ENCODE measurements at places on chromosomes 7 and 10.

GRCh38 chr10:86087716-86088115 lies 278.9 kb downstream of the GRID1 start:
- DNase-seq = no peak

GRCh38 chr7:4683884-4684565 lies 1.9 kb downstream of the FOXK1 start:
- peak; percentile 71 for DNase-seq

- no peak for DNase-seq
Observed at GRCh38 chr7:142263598-142264380, 5.9 kb upstream of the PRSS58 start.

- no peak for DNase-seq
Observed at GRCh38 chr10:27646194-27646593, 99.4 kb downstream of the MKX start.

GRCh38 chr7:44259547-44260457 lies 59.0 kb downstream of the YKT6 start:
- DNase-seq = peak; percentile 39

- no peak for DNase-seq
Observed at GRCh38 chr10:21995557-21995956, 8.0 kb downstream of the DNAJC1 start.

DNA sequence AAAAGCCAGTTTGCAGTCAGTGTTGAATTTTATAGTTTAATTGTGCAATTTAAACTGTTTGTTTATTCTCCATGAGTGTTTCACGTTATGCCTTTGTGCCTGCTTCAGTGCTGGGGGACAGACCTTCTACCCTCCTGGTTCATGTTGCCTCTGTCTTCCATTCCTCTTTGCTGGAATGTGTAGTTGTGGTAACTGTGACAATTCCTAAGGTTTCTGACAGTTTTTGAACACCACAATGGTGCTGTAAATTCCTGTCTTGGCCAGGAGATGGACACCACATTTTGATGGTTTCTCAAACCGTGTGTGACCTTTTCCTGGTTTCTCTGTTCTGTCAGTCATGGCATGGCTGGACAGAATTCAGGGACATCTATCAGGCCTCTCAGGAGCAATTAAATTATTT lies 201.7 kb downstream of the BICC1 start:
- no peak for DNase-seq

DNA sequence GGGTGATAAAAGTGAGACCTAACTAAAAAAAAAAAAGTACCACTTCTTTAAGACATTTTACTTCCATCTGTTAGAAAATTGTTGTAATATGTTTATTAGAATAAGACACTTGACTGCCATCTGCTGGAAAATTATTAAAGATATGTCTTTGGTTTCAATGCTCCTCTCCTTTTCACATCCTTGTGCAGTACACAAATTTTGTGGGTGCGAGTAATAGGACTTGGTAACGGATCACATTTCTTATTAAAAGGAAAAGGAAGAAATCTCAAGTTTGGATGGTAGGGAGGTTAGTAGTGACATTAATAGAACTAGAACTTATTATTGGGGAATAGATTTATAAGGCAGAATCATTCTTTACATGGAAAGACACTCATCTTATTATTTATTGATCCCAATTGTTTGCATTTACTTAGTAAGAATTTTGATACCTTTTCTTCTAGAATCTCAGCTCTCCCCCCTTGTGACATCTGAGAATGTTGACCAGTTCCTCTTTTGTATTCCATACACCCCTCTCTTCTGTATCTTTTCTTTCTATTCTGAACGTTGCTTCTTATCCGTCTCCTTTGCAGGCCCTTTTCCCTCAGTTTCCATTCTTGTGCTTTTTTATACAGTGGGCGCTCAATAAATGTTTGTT lies 43.0 kb upstream of the RPA3 start:
- no peak for DNase-seq

DNA sequence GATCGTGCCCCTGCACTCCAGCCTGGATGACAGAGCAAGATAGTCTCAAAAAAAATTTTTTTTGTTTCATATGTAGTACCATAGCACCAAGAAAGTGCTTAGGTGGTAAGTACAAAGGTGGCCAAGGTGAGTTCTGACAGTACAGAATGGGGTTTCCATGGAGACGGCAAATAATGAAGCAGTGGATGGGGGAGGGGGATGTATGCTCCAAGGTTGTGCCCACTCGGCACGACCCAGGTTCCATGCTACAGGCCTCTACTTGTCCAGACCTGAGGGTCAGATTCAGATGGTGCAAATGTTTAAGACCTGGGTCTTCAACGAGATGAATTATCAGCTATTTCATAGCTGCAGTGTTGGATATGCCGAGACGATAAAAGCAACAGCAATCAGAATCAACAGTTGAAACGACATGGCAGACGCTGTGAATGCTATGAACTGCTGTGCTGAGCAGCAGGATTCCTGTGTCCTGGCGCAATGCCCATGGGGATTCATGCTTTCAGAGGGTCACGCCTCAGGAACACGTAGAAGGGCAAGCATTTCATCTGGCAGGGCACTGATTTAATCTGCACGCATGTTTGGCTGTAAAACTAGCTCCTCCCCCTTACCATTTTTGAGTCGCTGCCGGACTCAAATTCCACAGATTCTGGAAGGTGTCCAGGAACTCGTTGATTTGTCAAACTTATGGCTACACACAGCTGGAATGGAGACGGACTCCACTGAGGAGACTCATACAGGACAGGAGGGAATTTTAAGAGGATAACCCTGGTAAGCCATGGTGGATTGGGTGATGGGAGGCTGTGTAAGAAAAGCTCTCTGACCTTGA lies 256.5 kb downstream of the FRMD4A start:
- peak; percentile 99 for DNase-seq

- DNase-seq = no peak
Observed at GRCh38 chr7:93228302-93228701, 2.0 kb upstream of the HEPACAM2 start.

DNA sequence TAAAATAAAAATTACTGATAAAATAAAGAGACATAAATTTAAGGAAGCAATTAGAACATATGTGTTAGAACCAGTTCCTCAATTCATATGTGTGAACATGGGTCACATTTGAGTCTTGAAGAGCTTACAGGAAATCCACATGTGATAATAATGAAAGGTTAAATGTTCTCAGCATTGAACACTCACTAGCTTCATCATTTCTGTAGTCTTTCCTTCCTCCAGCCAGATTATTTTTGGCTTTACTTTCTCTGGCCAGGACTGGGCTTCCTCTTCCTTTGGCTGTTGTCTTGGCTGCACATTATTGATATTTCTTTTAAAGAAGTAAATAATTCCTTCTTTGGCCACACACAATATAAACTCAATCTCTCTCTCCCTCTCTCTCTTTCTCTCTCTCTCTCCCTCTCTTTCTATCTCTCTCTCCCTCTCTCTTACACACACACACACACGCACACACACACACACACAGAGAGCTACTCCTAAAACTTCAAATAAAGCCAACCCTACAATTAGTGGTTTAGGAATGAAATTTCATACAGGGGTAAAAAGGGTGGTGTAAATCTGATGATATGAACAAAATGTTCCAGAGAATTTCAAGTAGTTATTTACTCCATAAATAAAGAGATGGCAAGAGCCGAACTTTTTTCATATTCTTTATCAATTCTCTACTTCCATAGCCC lies 171.2 kb downstream of the REEP3 start:
- no peak for DNase-seq

DNA sequence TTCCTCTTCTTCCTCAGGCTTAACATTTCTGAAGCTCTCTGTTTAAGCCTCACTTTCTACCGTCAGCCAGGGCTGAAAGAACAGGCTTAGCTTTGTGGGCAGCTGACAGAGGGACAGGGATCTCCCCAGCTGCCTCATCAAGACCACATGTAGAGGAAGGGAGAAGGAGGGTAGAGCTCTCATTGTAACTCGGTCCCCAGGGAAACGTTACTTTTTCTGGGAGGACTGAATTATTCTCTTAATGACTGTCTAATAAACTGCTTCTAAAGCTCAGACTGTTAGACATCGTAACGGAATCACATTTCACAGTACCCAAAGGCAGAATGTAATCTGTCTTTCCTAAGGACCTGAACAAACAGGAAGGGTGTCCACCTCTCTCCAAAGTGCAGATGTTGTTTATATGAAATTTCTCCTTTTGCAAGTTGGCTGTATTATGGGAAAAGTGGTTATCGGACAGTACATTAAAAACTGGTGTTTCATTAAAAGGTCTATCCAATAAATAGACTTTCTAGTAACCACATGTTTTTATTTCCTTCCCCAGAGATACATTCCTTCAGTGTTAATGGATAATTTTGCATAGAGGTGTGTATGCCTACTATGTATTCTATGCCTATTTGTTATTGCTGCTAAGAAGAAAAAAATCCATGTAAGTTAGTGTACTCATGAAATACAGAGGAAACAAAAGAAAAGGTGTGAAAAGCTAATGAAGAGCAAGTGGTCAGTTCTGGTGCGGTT lies 144.2 kb downstream of the CTTNBP2 start:
- DNase-seq = no peak

DNA sequence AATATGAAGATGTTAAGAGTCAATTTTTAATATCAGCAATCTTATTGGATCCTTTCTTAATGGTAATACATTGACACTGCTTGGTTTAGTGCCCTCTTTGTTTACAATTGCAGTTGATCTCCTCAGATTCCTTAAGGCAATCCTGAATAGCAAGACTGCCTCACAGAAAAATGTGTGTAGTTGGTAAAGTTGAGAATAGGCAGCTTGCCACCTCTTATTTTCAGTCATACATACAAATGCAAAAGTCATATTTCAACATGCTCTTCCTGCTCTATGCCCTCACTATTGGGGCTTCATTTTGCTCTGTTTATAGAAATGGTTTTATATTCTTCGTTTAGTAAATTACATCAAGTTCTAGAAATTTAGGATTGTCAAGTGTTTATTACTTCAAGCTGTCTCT lies 661.1 kb upstream of the ANKRD30A start:
- no peak for DNase-seq

DNA sequence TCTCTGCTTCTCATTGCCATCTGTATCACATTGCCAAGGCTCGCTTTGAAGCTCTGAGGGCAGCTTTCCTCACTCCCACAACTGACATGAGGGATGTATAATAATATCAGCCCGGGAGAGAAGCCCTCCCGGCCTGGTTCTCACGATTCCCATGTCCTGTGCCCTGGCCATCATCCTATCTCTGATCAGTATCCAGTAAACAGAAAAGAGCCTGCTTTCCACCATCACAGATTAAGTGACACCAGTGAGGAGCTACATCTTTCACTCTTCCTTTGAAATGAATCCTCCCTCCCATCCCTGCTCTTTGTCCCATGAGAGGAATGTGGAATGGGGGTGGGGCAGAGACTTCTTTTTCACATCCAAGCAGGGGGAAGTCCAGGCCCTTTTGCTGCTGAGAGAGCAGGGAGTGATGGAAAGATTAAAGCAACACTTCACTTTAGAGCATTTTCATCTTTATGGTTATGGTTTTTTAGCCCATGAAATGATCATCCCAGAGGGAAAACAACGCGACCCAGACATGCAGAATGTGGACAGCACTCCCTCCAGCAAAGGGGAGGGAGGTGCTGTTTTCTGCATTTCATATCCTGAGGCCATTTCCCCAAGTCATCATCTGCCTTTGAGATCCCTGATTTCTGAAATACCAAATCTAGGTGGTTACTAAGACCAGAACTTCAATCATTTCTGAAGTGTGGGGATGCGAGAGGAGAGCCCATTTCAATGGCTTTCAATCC lies 84.6 kb upstream of the LYZL1 start:
- no peak for DNase-seq

GRCh38 chr7:148211740-148212151 lies 378.8 kb upstream of the C7orf33 start:
- no peak for DNase-seq

- peak; percentile 18 for DNase-seq
Observed at GRCh38 chr10:95841661-95842498, 65.9 kb upstream of the CC2D2B start.

GRCh38 chr10:54559498-54559897 lies 241.5 kb downstream of the PCDH15 start:
- DNase-seq = peak; percentile 71

DNA sequence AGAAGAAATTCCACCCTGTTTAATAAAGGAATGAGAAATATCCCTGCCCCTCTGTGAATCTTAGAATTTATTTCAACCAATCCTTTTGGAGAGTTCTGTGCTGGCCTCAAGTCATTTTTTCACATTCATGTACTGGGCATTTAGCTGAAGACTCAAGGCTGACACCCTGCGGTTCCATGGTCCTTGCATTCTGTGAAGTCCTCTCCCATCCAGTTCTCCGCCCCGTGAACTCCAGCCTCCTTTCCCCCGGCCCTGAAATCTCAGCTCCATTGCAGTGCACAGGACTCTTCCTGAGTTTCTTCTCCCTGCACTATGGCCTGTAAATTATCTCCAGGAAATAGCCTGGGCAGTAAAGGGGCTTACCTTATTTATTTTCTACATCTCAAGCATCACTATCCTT lies 183.0 kb upstream of the KCND2 start:
- DNase-seq = no peak

DNA sequence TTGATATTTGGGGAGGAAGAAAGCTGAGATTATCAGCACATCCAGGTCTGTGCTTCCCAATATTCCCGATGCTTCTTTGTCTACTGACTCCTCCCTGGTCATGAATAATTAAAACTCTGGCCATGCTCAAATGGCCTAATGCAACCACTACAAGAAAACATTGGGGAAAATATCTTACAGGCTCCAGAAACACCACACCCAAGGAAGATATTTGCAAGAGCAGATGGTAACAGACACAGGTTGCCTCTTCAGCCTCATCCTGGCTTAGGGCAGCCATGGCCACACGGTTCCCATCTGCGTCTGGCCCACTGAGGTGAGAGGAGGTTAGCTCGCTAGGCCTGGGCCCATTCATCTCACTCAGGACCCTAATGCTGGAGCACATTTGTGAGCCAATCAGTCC lies 108.4 kb upstream of the SDK1 start:
- DNase-seq = no peak

DNA sequence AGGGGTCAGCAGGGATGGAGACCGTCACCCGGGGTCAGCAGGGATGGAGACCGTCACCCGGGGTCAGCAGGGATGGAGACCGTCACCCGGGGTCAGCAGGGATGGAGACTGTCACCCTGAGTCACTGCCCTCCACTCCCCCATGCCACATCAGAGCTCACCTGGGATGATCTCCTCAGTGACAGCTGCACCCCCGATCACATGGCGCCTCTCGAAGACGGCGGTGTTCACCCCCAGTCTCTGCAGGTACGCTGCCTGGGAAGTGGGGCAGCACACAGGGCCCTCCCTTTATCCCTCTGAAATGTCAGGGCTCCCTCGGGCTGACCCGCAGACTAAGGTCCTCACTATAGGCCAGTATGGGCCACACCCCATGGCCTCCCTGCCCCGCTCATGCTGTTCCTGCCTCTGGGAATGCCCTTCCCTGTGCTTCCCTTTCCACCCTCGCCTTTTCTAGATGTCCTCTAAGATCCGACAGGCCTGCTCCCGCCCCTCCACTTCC lies 7.2 kb downstream of the PYROXD2 start:
- no peak for DNase-seq

DNA sequence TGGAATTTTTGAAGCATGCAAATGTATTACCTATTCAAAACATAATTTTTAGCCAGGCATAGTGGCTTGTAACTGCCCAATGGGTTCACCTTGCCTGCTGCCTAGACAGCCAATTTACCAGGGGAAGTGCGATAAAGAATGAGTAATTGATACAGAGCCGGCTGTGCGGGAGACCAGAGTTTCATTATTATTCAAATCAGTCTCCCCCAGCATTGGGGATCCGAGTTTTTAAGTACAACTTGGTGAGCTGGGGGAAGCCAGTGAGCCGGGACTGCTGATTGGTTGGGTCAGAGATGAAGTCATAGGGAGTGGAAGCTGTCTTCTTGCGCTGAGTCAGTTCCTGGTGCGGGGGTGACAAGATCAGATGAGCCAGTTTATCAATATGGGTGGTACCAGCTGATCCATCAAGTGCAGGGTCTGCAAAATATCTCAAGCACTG lies 29.1 kb upstream of the NRBF2 start:
- no peak for DNase-seq
